ENCODE measurements at places on chromosomes 4 and X.

GRCh38 chr4:55021214-55021613, 104.2 kb downstream of the KDR start:
- DNase-seq = no peak

GRCh38 chr4:10084651-10085358, 31.8 kb downstream of the WDR1 start:
- no peak for DNase-seq

DNA sequence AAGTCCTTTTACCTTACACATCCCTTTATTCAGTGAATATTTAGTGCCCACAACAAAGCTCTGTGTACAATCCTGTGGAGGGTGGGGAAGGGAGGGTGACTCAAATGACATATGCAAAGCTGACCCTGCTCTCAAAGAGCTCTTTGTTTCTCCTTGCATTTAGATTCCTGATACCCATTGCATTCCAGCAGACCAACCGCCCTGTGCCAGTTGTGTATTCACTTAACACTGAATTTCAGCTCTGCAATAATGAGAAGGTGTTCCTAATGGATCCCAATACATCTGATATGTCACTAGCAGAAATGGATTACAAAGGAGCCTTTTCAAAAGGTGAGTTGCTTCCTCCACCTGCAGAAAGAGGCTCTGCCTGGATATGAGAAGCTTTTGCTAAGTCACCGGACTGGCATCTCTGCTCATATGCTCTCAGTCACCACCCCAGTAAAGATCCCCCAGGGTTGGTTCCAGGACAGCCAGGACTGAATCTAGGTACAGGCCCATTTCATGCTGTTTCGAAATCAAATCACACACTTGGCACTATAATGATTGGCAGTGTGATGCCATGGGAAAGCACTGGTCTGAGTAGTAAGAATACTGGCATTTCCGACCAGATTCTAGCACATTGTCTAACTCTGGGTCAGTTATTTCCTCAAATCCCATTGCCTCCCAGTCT, 17.1 kb upstream of the ANXA3 start:
- no peak for DNase-seq

DNA sequence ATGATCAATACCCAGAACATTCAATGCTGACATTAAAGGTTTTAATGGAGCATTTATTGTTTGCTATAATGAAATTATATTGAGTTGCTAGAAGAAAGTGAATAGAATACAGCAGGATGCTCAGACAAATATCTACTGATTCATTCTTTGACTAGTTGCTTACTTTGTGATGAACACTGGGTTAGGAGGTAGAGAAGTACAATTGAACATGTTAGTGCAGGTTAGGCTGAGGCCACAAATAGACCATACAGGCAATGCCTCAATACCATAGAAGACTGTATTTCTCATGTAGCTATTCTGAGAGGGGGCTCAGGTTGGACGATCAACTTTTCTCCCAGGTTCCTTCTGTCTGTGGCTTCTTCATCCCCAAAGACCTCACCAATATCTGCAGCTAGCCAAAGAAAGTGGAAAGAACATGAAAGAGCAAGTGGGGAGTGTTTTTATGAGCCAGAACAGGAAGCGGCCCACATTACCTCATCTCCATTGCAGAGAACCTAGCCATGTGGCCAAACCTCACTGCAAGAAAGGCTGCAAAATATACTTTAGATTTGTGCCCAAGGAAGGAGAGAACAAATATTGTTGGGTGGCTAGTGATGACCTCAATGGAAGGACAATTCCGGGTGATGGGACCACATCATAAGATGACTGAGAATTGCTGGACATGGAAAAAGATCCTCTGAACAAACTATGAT, 180.3 kb upstream of the GATB start:
- DNase-seq = no peak

DNA sequence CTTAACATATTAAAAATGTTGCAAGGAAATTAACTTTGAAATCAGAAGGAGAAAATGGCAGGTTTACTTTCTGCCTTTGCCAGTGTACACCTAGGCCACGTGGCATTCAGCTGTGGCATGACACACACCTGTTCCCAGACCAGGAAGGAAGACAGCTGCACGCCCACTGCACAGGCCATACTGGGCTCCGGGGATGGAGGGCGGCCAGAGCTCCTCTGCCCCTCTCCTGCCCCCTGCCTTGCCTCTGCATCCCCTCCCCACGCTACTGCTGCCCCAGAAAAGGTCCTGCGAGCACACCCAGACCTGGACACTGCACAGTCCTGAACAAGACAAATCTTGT, 68.4 kb downstream of the GATB start:
- no peak for DNase-seq

All from NCI-H226 (cell line).